ENCODE measurements at places on chromosomes 2 and 18.
A peak's percentile ranks its signal among the peaks of the same experiment; 100 is the strongest.

DNA sequence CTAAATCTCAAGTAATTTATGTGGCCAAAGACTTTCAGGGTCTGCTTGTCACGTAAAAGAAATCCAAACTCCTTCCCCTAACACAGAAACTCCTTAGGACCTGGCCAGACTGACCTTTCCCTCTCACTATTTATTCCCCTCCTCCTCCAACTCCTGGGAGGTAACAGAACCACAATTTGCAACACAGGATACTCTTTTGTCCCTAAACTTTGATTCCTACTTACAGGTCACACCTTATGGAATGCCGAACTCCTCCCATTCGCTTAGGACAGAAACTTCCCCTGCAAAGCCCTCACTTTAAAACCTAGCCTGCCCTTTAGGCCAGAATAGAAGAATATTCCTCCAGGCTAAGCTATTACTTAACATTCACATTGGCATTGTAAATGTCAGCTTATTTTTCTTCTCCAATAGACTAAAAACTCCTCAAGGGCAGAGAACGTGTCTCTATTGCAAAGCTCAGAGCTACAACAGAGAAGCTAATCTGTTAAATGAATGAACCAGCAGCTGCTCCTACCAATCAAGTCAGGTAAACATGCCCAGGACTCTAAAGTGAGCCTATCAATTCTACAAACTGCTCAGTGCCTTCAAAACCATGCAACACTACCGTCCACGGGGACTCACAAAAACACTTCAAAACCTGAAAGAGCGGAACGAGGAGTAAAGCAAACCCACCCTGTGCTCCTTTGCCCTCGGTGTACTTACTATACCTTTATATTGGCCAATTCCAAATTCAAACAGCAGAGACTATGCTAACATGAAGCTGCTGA is 6.1 kb downstream of the INO80D start:
- DNase-seq, result no peak

DNA sequence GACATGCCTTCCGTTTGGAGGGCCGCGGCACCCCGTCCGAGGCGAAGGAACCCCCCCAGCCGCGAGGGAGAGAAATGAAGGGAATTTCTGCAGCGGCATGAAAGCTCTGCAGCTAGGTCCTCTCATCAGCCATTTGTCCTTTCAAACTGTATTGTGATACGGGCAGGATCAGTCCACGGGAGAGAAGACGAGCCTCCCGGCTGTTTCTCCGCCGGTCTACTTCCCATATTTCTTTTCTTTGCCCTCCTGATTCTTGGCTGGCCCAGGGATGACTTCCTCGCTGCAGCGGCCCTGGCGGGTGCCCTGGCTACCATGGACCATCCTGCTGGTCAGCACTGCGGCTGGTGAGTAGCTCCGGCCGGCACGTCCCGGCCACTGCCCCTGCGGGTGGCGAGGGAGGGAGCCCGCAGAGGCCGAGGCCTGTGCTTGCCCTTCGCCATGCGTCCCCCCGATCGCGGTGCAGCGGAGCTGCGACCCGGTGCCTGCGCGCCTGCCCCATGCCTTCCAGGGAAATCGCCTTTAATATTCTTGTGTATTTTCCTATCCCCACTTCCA is 1.2 kb downstream of the BMPR2 start:
- no peak for DNase-seq

GRCh38 chr18:68426731-68427315 is 288.1 kb downstream of the TMX3 start:
- DNase-seq, result no peak

DNA sequence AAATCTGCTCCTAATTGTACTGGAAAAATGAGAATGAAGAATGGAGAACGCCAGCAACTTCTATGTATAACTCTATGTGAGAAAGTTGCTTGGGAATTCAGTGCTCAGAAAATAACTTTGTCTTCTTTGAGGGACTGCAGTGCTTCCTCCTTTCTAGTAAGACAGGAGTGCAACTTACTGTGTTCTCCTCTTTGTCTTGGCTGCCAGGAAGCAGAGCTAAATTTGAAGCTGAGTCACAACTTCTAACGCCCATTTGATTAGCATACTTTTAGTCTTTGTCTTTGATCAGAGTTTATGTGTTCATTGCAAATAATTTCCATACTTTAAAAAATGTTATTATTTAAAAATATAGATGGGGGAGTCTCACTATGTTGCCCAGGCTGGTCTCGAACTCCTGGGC is 6.6 kb downstream of the ARHGAP25 start:
- no peak for DNase-seq

- no peak for DNase-seq
Observed at GRCh38 chr2:3009005-3009404, 368.6 kb downstream of the EIPR1 start.

DNA sequence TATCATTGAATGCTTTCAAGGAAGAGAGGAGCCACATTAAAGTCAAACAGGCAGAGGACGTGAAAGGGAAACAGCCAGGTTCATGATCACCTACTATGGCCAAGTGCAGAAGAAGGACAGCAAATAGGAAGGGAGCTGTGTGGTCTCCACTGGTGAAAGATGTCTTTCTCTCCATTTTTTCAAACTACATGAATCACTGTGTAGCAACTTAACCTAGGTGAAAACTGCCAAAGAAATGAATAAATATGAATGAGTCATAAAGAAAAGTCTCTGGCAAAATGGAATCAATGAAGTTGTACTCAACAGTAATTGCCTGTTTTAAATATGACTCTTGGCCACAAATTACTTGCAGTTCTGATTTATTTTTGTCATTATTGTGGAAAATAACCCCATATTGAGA is 452.6 kb upstream of the PKDCC start:
- DNase-seq, result no peak

- DNase-seq, result no peak
Observed at GRCh38 chr2:226336283-226336682, 463.3 kb downstream of the IRS1 start.

- DNase-seq, result no peak
Observed at GRCh38 chr2:3867469-3867868, 164.1 kb downstream of the DCDC2C start.

- DNase-seq, result no peak
Observed at GRCh38 chr2:100747996-100748615, 71.8 kb upstream of the NPAS2 start.

DNA sequence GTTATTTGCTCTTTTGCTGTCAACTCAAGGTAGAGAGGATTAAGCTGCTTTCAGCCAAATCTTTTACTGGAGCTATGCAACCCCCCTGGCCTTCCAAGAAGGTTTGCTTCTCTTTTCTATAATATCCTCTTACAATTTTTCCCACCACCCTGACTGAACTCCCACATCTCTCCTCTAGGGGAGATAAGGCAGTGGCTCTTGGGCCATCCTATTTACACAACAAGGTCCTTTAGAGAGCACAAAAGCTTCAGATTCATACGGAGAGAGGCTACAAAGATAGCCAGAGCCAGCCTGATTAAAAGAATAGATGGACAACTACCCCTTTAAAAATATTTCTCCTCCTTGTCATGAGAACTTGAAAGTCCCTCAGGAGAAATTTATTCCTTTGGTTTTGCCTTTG is 95.7 kb downstream of the TPGS2 start:
- no peak for DNase-seq

- DNase-seq, result no peak
Observed at GRCh38 chr2:106304612-106305184, 110.6 kb upstream of the UXS1 start.

- DNase-seq, result peak; percentile 77
Observed at GRCh38 chr2:23135481-23136100, 249.4 kb upstream of the KLHL29 start.

- DNase-seq, result peak; percentile 27
Observed at GRCh38 chr18:4264347-4264791, 190.7 kb downstream of the DLGAP1 start.

- DNase-seq, result no peak
Observed at GRCh38 chr18:62788111-62788510, 72.8 kb downstream of the PHLPP1 start.

DNA sequence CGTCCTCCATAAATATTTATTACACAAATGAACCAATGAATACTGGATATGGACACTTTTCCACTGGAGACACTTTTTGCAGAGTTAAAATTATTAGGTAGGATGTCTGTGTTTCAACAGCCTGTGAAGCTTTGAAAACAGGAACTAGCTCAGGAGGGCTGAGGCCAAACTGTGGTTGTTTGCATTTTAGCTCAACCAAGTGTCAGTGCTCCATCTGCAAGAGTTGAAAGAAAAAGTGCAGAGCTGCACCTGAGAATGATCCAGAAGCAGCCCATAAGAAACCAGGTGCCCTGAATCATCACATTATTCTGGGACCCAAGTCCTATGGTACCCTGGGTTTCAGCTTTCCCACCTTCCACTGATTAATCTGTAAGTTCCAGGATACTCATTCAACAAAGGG is 180.4 kb downstream of the TRIB2 start:
- DNase-seq, result no peak

- DNase-seq, result no peak
Observed at GRCh38 chr2:118604371-118604770, 243.1 kb downstream of the EN1 start.

GRCh38 chr2:201383136-201383535 is 26.0 kb upstream of the FLACC1 start:
- DNase-seq, result no peak

- no peak for DNase-seq
Observed at GRCh38 chr2:216350214-216350791, 22.0 kb downstream of the MARCHF4 start.

DNA sequence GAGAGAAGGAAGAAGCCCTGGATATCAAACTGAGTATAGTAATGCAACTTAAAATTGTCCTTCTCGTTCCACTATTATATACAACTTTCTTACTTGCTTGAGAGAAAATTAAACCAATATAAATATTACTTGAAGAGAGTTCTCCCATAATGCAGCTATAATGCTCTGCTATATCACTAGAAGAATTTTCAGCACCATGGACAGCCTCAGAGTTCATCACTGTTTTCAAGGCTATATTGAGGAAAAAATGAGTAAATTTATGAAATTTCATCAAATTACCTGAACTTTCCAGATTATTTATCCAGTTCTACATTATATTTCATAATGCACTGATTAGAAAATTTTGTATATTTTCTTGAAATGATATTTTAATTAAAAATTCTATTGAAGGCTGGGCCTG is 1053.5 kb upstream of the FAM98A start:
- DNase-seq, result no peak

DNA sequence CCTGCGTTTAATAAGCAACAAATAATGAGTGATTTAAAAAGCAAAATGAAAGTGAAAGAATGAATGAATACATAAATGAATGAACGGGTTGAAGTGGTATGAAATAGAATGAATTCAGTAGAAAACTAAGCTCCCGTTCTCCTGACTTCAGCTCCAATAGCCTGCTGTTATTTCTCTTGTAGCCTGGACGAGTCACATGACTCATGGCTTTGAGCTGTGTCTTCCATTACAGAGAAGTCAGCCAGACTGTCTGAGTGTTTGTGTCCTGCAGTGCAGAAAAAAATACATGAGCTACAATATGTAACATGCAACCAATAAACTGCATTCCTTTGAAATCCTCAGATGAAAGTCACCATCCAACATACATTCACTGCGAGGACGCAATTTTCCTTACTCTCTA is 21.2 kb downstream of the SCG2 start:
- DNase-seq, result no peak

DNA sequence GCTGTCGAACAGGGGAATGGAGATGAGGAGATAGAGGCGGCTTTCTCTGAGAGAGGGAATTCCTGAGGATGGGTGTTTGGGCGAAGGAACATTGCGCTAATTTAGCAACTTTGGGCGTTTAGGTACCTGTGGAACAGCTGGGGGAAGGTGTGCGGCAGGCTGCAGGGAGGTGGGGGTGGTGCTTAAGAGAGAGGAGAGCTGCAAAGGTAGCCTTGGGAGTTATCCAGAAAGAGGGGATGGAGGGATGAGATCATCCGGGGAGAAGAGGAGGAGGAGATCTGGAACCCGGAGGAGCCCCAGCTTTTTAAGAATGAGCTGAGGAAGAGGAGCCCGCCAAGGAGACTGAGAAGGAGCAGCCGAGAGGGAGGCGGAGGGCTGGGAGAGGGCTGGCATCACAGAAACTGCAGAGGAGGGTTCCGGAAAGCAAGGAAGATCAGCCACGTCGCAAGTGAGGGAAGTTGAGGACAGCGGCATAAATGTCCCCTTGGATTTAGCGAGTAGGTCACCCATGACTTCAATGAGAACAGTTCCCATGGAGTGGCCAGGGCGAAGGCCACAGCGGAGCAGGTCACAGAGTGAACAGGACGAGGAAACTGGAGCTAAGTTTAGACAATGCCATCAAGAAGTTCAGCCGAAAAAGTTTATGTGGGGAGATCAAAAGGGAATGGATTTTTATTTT is 174.7 kb downstream of the KLHL29 start:
- no peak for DNase-seq

DNA sequence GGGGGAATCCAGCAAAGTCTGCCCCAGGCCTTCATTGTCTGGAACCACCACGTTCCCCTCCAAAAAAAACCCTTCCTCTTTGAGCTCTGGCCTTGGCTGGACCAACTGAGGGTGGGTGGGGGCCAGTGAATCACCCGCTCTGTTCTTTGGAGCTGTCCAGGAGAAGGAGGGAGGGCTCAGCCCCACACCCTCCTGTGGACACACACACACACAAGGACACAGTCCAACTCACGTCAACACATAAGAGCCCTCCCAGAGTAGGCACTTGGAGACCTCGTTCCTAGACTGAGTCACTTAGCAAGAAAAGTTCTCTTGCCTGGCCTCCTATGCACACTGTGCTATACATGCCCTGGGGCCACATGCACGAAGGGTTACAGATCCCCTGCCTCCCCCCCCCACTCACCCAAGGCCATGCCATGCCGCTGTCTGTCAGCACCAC is 1.2 kb upstream of the TNS1 start:
- no peak for DNase-seq

DNA sequence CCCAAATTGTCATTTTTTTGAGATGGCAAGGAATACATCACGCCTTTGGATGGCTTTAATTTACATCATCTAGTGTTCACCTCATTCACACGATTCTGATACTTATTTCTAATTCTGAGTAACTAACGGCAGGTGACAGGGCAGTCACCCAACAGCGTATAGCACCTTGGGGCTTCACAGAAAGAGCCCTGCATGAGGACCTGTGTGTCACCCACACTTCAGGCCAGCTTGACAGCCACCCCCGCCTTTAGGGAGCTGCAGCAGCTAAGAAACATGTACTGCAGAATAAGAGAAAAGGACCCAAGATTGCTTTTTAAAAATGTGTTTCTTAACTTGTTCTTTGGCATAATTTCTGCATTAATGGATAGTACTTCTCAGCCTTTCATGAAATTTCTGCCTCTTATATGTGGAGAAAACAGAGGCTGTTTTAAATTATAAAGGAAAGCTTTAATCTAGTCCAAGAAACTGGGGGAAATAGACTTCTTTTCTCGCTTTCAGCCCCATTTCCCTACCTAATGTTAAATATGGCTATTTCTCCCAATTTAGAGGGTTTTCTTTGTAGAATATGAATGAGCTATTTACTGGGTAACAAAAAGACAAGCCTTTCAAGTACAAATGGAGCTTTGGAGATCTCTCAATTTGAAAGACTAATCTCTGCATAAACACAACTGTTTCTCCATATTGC is 245.1 kb downstream of the LDLRAD4 start:
- DNase-seq, result no peak

GRCh38 chr2:55311444-55311870 is 42.4 kb upstream of the MTIF2 start:
- DNase-seq, result no peak

DNA sequence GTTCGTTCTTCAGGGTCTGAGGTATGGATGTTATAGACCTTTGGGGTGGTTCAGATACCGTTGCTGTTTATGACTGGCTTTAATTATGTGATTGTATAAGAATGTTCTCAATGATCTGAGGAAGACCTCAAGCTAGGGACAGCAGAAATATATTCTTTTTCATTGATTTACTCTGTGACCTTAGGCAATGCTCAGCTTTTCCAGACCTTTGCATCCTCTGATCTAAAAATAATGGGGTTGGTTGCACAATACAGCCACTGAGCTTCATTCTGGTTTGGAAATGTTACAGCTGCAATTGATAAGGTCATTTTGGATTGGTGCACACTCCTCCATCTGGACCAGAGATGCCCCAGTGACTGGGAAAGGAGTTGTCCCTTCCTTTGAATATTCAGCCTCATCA is 17.2 kb upstream of the CABYR start:
- DNase-seq, result no peak
